ENCODE measurements at places on chromosomes 4 and X. TPM values are rescaled to one million over a fixed set of nuclear protein-coding genes. Genes with fewer than 3 reads are reported as not detected.
A peak's percentile ranks its signal among the peaks of the same experiment; 100 is the strongest.

TMSB15C gene
- total RNA-seq: 3.0 TPM

FMR1NB gene
- total RNA-seq: not detected

COX7B2 gene
- not detected for total RNA-seq

RRH gene
- total RNA-seq: not detected

MEPE gene
- total RNA-seq: not detected

DNA sequence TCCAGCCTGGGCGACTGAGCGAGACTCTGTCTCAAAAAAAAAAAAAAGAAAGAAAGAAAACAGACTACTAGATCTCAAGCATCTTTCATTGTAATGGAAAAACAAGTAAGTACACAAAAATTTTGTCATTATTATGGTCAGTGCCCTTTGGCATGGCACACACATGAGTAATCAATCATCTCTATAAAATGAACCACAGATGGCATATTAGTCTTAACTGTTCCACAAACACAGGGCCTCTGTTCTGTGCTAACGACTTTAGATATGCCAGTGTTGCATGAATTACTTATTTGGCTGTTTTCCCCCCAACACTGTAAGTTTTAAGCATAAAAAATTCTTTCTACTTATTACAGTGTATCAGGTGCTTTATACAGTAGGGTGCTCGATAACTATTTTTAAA, 90.4 kb downstream of the COX7B2 start:
- DNase-seq: no peak

GRCh38 chr4:52512291-52512690, 146.8 kb downstream of the USP46 start:
- DNase-seq: no peak

GRCh38 chr4:8266508-8266907, 3.0 kb upstream of the HTRA3 start:
- no peak for DNase-seq

GRCh38 chrX:114930227-114930626, 87.2 kb downstream of the IL13RA2 start:
- no peak for DNase-seq

DNA sequence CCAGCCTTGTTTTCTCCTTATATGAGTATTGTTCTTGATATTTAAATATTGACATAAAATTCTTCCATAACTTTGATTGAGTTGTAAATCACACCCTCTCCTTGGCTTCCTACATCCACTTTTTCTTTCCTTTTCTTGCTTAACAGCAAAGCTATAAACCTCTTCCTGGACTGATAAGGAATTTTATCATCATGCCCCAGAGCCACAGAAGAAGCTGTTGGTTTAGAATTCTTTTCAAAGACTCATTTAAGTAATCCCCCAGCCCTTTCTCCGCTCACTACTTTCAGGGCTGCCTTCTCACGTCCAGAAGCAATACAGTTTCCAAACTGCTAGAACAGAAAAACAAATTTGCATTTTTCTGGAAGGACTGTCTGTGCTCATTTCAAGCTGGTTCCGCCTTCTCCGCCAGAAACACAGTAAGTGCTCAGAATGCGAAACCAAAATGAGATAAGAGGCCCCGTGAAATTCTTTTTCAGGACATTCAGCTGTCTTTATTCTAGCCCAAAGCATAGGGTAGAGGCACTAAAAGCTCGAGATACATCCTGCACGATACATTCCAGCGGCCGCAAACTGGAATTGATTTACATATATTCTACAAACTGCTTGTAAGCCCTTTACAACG, 849 bp downstream of the MID1 start:
- DNase-seq: no peak

DNA sequence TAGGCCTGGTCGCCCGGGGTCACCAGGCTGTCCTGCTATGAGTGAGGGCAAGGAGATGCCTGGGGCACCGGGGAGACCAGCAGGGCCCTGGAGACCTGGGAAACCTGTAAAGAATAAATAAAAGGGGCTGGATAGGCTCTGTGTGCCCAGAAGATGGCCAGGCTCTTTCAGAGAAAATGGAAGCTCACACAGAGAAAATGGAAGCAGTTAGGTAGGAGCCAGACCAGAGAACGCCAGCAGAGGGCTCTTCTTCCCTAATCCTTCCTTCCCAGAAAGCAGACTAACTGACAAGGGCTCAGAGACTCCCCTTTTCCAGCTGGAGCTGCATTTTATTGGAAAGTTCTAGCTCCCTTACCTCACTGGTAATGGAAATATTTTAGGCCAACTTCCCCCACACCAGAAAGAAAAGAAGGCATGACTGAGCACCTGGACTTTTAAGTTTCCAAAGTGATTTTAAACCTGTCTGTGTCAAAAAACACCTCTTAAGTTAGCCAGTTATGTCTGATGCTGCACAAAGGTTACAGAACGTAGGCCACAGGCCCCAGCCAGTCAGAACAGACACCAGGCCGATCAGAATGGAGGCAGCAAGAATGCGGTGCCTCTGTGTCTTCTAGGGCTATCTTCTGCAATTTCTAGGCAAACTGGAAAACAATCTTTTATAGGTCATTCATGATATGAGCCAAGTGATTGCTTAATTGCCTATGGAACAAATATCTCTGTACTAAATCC, 74.0 kb downstream of the ATG4A start:
- DNase-seq: peak; percentile 42

GRCh38 chr4:55517526-55518229, 29.0 kb downstream of the CLOCK start:
- DNase-seq: no peak

GRCh38 chrX:16445166-16445752, 204.7 kb upstream of the S100G start:
- DNase-seq: peak; percentile 37

GRCh38 chr4:163484906-163485305, 9.6 kb upstream of the TMA16 start:
- DNase-seq: peak; percentile 39

DNA sequence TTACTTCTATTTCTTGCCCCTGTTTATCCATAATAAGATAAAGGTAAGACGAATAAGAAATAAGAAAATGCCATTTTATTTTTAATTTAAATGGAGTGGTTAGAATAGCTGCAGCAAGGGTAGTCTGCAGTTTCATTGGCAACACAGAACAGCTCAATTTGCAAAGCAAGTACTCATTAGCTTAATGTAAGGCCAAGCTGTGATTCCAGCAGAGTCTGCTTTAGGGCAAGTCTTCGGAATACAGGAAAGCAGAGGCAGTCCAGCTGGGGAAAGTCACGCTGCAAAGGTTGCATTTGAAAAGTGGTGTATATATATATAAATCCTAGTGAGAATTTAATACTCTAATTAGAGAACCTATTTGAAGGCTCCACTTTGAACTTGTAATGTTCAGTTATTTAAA, 59.0 kb downstream of the ANXA10 start:
- DNase-seq: no peak

- DNase-seq: peak; percentile 43
These were observed 75.1 kb downstream of the PRKX start for GRCh38 chrX:3638280-3638873.

DNA sequence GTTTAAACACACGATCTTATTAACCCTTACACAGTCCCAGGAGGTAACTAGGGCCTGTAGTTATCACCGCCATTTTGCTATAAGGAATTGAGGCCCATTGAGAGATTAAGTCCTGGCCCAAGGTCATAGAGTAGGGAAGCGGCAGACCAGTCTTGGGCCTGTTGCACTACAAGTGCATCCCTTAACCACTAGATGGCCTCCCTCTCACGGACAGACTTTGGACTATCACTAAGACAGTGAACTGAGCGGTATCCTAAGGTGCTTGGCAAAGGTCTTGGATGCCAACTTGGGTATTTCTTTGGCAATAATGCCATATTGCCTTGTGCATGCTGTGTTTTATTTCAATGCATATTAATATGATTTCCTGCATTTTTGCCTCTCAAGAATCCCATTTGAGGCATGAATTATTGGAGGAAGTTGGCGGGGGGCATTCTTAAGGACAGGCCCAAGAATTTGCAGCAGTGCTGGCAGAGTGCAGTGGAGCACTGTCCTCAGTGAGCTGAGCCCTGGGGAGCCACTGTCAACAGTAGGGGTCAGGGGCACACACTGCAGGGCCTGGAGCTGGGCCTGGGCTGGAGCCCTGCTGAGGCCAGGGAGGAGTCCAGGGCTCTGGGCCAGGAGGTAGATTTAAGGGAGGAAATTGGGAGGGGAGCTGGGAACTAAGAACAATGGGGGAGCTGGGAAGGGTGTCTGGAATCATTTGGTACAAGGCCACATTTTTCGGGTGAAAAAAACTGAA, 147.4 kb downstream of the SMIM20 start:
- DNase-seq: peak; percentile 63

- DNase-seq: no peak
These were observed 78.1 kb upstream of the DHRSX start for GRCh38 chrX:2578864-2579263.

DNA sequence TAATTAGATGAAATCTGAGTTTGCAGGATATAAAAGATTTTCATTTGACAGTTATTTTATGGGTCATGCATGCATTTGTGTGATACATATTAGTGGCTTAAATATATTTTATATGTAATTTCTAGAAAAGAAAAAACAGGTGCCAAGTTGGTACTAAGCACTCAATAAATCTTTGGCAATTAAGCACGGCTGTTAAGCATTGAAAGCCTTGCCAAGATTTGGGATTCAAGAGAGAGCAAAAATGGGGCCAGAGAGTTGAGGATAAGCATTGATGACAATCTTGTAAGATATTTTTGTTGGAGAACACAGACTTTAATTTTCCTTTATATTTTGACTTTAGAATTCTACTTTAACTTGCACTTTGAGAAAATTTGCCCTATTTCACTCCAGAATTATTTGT, 249.8 kb upstream of the MAD2L1 start:
- no peak for DNase-seq

DNA sequence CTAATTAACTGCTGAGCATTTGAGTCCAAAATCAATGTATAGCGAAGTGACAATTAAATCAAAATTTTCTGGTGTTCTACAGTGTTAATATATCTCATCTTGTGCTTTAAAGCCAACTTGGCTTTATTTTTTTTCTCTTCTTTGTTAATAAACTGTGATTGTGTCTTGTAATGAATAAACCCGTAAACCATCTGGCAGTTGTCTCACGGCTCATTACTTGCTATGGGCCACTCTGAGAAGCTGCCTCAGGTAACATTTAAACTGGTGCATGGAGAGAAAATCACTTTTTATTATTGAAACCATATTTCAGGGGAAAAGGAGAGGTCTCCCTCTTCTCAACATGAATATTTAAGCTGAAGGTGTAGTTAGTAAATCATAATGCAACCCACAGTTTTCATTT, 694.0 kb downstream of the KCTD8 start:
- DNase-seq: no peak
